ENCODE measurements at places on chromosomes 12 and 14.

GRCh38 chr14:30519961-30520360 is 39.0 kb upstream of the G2E3 start:
- no peak for DNase-seq

DNA sequence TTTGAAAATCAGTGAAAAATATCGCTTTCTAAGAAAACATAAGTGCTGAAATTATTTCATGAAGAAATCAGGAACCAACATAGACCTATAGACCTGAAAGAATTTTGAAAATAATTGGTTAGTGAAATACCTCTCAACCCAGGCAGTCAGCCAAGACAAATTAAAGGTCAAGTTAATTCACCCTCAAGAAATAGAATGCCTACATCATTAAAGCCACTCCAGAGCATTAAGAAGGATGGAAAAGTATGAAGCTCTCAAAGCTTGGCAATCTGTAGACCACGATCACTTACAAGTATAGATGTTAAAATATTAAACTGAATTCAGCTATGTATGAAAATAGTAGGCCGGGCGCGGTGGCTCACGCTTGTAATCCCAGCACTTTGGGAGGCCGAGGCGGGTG is 48.3 kb downstream of the SFSWAP start:
- no peak for DNase-seq

DNA sequence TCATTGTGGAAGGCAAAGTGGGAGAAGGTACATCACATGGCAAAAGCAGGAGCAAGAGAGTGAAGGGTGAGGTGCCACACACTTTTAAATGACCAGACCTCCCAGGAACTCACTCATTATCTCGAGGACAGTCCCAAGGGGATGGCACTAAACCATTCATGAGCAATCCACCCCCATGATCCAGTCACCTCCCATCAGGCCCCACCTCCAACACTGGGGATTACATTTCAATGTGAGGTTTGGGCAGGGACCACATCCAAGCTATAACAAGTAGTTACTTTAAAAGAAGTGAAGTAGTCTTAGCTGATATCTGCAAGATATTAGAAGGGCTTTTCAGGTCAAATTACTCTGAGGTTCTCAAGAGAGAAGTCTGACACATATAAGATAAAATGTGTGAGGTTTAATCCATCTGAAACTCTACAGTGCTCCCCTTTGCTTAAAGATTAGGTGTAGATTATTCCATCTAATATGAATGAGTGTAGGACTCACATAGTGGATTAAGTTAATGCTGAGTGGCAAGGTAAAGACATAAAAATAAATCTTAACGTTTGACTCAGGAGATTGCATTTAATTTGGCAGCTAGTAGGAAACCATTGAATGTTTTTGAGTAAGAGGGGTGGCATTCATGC is 130.8 kb downstream of the TMX1 start:
- no peak for DNase-seq

GRCh38 chr14:31018057-31018645 is 7.3 kb upstream of the AP4S1 start:
- DNase-seq, result no peak

GRCh38 chr12:107649661-107650061 is 35.9 kb upstream of the PWP1 start:
- no peak for DNase-seq

DNA sequence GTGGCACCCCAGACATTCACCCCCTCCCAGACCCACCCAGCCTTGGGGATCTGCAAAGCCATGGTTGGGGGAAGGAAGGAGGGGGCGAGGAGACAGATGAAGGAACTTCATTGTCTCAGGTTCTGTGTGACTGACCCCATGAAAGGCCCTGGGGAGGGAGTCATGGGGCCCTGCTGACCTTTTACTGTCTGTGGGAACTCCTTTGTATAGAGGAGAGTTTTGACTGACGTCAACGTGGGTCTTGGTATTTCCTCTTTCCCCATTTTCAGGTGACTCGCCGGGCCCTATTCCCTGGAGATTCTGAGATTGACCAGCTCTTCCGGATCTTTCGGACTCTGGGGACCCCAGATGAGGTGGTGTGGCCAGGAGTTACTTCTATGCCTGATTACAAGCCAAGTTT is 3.1 kb upstream of the RAB5B start:
- no peak for DNase-seq

DNA sequence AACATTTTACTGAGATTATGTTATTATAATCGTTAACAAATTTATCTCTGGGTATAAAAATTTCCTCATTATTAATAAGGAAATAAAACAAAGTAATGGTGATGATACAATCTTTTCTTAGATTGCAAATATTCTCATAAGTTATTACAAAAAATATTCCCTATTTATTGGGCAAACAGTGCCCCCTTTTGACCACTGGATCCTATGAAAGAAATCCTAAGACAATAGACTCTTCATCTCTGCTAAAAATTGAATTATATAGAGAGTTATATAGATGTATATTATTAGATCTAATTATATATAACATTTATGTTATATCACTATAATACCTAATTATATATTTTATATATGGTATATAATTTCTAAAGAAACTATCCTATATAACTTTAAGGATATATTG is 94.2 kb upstream of the FGD4 start:
- DNase-seq, result no peak

DNA sequence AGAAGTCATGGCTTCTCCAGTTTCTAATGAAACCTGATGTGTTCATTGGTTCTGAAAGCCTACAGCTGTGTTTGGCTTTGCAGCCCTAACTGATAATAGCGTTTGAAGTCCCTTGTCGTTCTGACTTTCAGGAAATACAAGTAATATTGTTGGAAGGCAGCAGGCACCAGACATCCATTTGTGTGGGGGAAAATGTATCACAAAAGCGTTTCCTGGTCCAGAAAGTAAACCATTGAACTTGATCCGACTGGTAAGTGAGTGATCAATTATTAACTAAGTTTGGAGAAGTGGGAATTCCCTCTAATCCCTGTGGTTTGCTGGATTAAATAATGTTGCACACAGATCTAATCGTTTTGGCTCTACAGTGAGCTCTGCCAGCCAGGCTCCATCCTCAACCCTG is 77.3 kb upstream of the LTA4H start:
- DNase-seq, result no peak

GRCh38 chr12:123715195-123715594 is 3.0 kb downstream of the ATP6V0A2 start:
- no peak for DNase-seq

GRCh38 chr12:117032593-117033381 is 66.4 kb downstream of the TESC start:
- DNase-seq, result no peak

GRCh38 chr14:64369201-64369600 is 19.0 kb upstream of the MTHFD1 start:
- DNase-seq, result no peak

- DNase-seq, result no peak
Measured at GRCh38 chr12:94790825-94791224, 140.5 kb upstream of the TMCC3 start.

GRCh38 chr12:65830305-65830704 is 6.0 kb downstream of the HMGA2 start:
- DNase-seq, result no peak

DNA sequence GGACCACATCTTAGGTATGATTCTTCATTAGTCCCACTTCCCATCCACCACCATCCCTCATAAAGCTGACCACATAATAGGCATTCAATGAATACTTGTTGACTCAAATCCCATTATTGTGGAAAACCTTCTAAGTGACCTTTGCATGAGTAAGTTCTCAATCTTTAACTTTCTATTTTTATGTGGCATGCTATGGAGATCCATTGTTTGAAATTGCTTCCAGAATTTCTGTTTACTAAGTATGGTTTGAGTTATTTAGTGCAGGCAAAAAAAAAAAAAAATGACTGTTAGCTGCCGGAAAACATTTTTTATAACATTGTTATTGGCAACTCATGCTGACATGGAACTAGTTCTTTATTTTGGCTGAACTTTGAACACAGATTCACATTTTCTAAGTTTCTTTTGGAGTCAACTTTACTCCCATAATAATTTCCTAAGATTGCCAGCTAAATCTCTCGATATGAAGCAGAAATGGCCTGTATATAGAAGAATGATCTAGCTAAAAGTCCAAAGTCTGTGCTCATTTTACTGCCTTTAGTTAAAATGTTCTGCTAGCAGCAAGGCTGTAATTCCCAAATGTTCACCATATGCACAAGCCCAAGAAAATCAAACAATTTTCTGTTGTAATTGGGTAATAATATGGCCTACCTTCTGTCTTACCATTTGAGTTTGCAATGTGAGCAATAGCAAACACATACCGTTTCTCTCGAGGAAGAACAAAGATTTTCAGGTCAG is 77.9 kb downstream of the PTGER2 start:
- no peak for DNase-seq

- no peak for DNase-seq
Measured at GRCh38 chr12:111581434-111582132, 17.5 kb downstream of the ATXN2 start.

DNA sequence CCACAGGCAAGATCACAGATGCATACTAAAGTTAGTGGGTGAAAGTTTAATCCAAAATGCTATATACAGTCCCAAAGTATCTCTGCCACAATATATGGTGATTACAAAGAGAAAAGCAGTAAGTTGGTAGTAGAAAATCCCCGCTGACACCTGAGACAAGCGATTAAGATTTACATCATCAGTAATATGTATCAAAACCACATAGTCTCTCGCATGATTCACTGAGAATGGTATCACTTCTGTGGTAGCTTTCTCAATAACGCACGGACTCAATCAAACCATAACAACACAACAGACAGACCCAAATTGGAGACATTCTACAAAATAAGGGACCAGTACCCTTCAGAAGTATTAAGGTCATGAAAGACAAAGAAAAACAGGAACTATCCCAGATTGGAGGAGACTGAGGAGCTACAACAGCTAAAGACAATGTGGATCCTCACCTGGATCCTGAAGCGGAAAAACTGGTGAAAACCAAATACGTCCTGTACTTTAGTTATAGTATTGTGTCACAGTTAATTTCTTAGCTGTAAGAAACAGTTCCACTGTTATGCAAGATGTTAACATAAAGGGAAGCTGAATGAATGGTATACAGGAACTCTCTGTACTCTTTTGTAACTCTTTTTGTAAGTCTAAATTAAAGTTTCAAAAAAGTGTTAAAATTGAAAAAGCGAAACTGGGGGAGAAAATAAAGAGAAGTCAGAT is 51.0 kb downstream of the SPTLC2 start:
- DNase-seq, result no peak

DNA sequence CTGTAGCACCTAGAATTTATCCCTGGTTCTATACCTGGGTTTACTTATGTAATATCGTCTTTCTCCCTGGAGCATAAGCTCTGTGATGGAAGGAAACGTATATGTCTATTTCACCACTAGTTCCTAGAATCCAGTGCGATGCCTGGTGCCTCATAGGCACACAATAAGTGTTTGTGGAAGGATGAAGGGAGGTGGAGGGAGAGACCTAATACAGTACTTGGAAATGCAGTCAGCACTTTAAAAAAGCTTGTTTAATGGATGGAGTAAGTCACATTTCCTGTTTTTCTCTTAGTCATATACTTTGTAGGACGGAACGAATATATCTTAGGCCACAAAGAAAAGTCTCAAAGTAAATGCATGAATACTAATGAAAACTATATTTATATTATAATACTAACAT is 186.5 kb upstream of the HMGA2 start:
- no peak for DNase-seq

- DNase-seq, result no peak
Measured at GRCh38 chr14:105562713-105563346, 36.4 kb downstream of the TMEM121 start.

- no peak for DNase-seq
Measured at GRCh38 chr14:35374263-35374712, 30.3 kb downstream of the NFKBIA start.

GRCh38 chr14:104420990-104421389 is 158.6 kb upstream of the C14orf180 start:
- no peak for DNase-seq

- DNase-seq, result no peak
Measured at GRCh38 chr12:114166362-114166761, 200.2 kb upstream of the RBM19 start.

DNA sequence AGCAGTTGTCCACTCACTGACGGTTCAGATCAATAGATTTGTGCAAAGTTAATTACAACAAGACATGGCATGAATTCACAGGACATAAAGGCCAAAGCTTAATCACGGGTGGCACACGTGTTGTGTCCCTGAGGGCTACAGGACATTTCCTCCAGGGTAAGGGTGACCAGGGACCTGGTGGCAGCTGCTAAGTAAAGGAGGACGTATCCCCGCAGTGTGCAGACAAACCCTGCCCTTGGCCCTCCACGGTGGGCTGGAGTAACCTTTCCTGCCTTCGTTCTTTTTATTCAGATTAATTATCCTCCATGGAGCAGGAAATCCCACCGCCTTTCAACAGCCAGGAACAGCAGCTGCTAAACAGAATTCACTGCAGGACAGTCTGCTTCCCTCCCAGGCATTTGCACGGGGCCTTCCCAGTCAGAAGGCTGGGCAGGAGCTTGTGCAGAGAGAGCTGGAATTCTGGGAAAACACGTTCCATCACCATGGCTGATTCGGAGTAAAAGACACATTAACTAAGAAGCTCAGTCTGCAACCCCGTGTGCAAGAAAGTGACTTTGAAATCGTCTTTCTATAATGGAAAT is 289.9 kb upstream of the SFSWAP start:
- DNase-seq, result no peak

GRCh38 chr14:105176513-105176912 is 4.6 kb downstream of the NUDT14 start:
- DNase-seq, result no peak

DNA sequence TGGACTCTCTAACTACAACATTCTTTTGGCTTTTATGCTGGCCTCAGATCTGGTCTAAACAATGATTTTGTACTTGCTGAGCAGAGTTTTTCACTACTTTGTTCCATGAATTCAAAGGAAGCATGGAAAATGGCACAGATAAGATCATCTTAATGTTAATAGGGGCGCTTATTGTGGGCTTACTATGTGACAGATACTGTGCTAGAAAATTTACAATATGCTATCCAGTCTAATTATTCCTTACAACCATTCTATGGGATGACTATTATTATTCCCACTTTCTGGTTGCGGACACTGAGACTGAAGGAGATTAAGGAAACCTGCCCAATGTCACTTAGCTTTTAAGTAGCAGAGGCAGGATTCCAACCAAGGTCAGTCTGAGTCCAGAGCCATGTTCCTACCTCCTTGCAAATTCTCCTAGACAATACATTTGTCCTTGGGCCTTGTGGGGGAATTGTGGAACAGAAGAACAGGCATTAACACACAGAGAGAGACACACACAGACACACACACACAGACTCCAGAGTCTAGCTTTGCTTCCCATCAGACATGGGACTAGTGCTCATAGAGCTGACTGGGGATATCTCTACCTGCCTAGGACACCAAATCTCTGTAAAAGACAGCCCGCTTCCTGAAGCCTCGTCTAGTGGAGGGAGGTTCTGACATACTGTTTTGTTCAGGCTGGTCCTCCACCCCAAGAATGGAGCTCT is 107.7 kb downstream of the SLC38A1 start:
- no peak for DNase-seq

GRCh38 chr12:62888454-62889110 is 46.4 kb downstream of the PPM1H start:
- DNase-seq, result no peak

DNA sequence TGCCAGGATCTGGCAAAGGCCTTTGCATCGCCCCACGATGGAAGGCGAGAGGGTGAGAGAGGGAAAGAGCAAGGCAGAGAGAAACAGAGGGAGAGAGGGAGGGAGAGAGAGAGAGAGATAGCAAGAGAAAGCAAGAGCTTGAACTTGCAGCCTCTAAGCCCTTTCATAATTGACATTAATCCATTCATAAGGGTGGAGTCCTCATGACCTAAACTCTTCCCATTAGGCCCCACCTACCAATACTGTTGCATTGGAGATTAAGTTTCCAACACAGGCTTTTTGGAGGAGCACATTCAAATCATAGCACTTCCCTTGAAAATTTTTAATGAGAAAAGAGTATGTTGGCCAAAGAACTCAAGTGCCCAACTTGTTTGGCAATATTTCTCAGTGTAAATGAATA is 48.6 kb upstream of the ZDHHC17 start:
- DNase-seq, result no peak

Data from stimulated activated CD8-positive, alpha-beta memory T cell treated with anti-CD3 and anti-CD28 coated beads, Interleukin-4, amount 100 ng/mL, for 1 hour (primary cell).